ENCODE measurements at places on chromosomes 2 and 18.
A peak's percentile ranks its signal among the peaks of the same experiment; 100 is the strongest.

DNA sequence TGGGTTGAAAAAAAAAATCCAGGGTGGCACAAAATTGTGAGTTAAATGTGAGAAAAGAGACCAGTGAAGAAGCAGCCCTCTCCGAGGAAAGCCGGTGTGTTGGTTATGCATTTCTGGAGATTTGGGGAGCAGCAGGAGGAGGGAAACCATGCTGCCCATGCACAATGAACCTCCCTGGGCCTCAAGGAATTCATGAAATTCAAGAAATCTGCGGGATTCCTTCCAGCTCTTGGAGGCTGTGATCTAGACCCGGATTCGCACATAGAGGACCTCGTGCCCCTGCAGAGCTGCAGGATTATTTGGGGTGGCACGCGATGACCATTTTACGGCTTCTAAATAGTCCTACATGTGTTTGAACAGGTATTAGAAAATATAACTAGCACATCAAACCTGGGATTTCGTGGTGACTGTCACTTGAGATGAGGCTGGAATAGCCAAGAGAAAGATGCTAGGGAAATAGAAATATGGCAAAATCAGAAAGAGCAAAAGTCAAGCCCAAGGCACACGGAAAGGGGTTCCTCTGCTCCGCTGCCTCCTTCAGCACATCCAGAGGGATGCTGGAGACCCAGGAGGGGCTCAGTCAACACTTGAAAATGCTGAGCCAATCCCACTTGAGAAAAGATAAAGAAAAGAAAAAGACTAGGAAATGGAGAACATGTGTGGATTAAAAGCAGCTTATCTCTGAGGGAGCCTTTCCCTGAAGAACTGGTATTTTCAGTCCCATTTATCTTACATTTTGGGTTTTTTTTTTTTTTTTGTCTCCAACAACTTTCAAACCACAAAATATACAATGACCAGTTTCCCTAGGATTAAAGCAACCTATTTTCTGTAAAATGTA lies 22.0 kb downstream of the KCTD1 start:
- DNase-seq = no peak

- DNase-seq = peak; percentile 28
Observed at GRCh38 chr18:10057894-10058791, 144.3 kb downstream of the VAPA start.

- DNase-seq = no peak
Observed at GRCh38 chr2:26175466-26176278, 2.8 kb downstream of the GAREM2 start.

DNA sequence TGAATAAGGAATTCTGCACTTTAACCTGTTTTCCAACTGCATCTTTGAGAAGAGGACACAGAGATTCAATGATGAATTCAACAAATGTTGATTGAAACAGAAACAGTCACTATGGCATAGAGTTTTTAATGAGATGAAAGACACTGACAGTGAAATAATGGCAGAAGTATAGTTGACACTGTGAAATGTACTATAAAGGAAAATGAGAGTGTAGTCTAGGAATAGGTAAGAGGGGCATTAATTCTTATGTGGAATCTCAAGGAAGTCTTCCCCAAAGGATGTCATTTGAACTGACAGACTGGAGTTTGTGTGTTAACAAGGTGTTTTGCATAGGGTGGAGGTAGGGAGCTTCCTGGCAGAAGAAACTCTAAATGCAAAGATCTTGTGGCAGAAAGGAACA lies 566.2 kb downstream of the TDRD15 start:
- DNase-seq = no peak

DNA sequence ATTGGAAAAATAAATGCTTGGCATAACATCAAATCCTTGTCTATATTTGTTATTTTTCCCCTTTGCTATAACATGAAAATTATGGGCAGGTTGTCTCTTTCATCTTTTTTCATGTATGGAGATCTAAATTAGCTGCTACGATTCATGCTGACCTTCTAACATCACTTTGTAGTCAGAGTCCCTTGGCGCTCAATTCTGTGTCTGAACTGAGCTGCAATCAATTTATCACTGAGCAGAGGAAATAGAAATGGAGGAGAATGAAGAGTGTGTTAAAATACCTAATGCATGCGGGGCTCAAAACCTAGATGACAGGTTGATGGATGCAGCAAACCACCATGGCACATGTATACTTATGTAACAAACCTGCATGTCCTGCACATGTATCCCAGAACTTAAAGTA lies 168.9 kb downstream of the CDH7 start:
- DNase-seq = no peak

GRCh38 chr2:71498261-71498701 lies 44.9 kb downstream of the DYSF start:
- no peak for DNase-seq

- peak; percentile 20 for DNase-seq
Observed at GRCh38 chr2:46943881-46944798, 28.5 kb upstream of the MCFD2 start.

GRCh38 chr18:2994603-2995432 lies 18.1 kb downstream of the LPIN2 start:
- DNase-seq = peak; percentile 72

- DNase-seq = no peak
Observed at GRCh38 chr2:109455731-109456691, 157.8 kb downstream of the SEPTIN10 start.

GRCh38 chr2:165868211-165868610 lies 74.2 kb upstream of the GALNT3 start:
- DNase-seq = no peak

DNA sequence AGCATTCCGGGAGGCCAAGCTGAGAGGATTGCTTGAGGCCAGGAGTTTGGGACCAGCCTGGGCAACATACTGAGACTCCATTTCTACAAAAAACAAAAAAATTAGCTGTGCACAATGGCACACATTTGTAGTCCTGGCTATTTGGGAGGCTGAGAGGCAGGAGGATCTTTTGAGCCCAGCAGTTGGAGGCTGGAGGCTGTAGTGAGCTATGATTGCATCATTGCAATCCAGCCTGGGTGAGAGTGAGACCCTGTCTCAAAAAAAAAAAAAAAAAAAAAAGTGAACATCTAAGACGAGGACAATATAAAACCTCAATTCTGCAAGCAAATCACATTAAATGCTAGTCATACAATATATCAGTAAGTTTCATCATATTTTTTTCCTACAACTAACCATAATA lies 2.8 kb upstream of the HAT1 start:
- no peak for DNase-seq

GRCh38 chr2:206164261-206164862 lies 4.7 kb downstream of the EEF1B2 start:
- DNase-seq = peak; percentile 38

GRCh38 chr2:216159646-216160045 lies 50.5 kb downstream of the XRCC5 start:
- no peak for DNase-seq

GRCh38 chr2:143852759-143853158 lies 667.2 kb downstream of the ZEB2 start:
- DNase-seq = no peak

GRCh38 chr2:36809069-36809445 lies 112.5 kb downstream of the VIT start:
- DNase-seq = no peak

- DNase-seq = no peak
Observed at GRCh38 chr2:148675708-148676107, 31.2 kb downstream of the EPC2 start.

GRCh38 chr18:48754993-48755473 lies 195.7 kb downstream of the SMAD7 start:
- DNase-seq = no peak

DNA sequence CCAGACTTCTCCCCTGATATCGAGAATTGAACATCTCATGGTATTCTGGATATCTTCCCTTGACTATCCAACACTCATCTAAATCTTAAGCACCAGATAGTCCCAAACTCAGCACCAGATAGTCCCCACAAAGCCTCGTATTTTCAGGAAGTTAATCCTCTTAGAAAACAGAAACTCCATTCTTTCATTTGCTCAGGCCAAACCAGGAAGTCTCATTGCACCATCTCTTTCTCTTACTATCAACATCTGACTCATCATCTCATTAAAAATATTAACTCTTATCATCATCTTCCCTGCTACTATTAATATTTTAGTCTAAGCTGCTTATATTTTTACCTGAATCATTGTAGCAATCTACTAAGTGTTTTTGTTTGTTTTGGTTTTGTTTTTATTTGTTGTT lies 286.4 kb downstream of the GALNT13 start:
- no peak for DNase-seq

DNA sequence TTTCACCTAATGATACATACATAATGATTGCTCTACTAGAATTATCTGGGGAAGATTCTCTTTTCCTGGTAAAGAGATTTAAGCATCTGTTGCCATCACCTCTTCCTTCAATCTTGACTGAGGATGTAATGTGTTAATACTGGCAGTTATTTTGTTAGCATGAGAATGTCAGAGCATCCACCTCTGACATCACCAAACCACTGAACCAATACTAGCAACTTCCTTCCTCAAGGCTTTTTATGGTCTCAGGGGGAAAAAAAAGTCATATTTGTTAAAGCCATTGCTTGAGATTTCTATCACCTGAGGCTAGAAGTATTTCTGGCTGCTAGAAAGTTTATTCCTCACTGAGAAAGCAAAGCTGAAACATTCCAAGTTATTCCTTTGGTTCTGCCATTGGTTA lies 48.5 kb downstream of the DSEL start:
- no peak for DNase-seq

DNA sequence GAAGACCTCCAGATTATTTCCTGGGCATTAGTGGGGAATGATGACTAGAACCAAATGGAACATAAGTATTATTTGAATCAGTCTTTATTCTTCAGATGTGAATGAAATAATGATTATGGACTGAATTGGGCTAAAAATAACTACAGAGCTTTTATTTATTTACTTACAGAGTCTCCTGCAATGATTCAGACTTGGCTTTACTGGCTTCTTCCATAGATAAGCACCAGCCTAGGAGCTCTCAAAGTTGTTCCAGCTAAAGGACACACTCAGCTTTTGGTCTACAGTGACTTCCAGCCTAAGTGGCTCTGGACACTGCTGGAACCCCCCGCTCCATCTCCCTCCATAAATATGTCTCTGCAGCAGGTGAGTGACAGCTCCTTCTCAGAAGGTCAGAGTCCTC lies 24.3 kb upstream of the ARHGAP25 start:
- DNase-seq = no peak

DNA sequence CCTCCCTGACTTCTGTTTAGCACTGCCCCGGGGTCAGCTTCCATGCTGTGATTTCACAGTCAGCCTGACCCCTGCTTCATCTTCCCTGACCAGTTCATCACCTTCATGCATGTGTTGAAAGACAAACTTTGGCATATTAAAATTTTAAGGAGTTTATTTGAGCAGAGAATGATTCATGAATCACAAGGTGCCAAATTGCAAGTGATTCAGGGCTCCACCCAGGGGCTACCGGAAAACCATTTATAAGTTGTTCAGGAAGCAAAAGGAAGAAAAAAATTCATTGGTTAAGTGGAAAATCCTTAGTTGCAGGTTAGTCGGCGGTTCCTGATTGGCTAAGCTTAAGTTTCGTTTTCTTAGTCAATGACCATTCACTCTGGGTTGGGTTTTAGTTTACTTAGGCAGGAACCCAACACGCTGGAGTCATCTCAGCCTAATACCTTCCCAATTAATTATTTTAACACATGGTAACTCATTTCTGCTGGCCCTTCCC lies 10.6 kb downstream of the IL1F10 start:
- DNase-seq = no peak

GRCh38 chr2:99775585-99775984 lies 285.8 kb upstream of the REV1 start:
- DNase-seq = no peak

GRCh38 chr2:719734-720133 lies 42.5 kb upstream of the TMEM18 start:
- DNase-seq = no peak

GRCh38 chr18:62788876-62789275 lies 73.5 kb downstream of the PHLPP1 start:
- no peak for DNase-seq

DNA sequence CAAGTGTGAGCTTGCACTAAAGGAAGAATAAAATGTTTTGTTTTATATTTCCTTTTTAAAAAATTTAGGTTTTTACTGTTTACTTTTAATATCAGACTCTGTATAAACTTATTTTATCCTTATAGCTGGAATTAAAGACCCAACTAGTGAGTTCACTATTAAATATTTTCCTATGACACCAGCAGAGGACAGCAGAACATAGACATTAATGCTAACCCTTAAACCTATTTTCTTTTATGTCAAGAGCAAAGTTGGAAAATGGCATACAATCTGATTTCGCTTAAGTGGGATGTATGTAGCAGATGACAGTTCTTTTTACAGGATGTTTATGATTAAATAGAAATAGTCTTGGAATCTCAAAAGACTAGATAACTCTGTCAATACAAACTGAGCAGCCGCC lies 188.2 kb upstream of the XIRP2 start:
- no peak for DNase-seq

DNA sequence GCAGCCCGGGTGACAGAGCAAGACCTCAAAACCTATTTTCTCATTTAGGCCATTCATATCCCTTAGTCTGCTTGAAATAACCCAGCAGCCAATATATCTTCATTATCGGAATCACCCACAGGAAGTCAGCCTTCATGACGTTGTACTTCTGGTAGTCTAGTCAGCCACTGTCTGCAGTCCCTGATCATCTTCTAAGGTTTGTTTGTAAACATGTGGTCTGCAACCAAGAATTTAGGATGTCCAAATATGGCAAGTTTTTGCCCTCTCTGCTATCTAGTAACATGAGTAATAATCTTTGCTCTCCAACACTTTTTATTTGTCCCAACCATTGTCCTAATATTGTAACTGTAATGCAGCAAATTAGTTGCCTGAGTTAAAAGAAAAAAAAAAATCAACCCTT lies 92.5 kb downstream of the PRPF40A start:
- DNase-seq = no peak

GRCh38 chr2:119897736-119898395 lies 115.0 kb upstream of the EPB41L5 start:
- no peak for DNase-seq

DNA sequence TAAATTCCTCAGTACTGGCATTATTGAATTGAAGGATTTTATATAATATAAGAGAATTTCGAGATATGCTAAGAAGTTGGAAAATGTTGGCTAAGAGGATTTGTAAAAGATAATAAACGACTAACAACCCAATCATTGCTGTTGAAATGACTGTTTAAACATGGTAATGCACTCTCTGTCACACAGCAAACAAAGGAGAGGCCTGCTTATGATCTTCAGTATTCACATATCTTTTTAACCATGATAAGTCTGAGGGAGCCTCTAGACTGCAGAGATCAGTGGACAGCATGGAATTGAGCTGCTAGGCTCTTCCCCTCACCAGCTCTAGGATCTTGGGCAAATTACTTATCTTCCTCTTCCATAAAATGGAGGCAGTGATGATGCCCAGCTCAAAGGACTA lies 2.7 kb downstream of the KCTD18 start:
- no peak for DNase-seq

All from RPMI8226 (cell line).